ENCODE measurements at places on chromosomes 6 and 20. TPM values are rescaled to one million over a fixed set of nuclear protein-coding genes. Genes with fewer than 3 reads are reported as not detected.

Gene PKHD1
- total RNA-seq, result not detected

Gene TAF8
- total RNA-seq, result 14.9 TPM

Gene MAFB
- 8.0 TPM for total RNA-seq

Gene ADTRP
- 0.38 TPM for total RNA-seq

Gene FLRT3
- total RNA-seq, result 0.90 TPM

Gene EPB41L2
- total RNA-seq, result 78.8 TPM

Gene GSTA3
- not detected for total RNA-seq

Gene RAMACL
- 3.4 TPM for total RNA-seq

Gene BPIFB2
- total RNA-seq, result not detected

Gene C6orf58
- total RNA-seq, result 0.26 TPM

Gene ZNF451
- 39.3 TPM for total RNA-seq

Gene TMEM244
- not detected for total RNA-seq

Gene NOX3
- not detected for total RNA-seq

Gene BTN3A1
- 8.1 TPM for total RNA-seq

Gene CRISP2
- total RNA-seq, result not detected

Gene CDH4
- total RNA-seq, result under 0.01 TPM

Gene PLN
- total RNA-seq, result not detected

Gene STX11
- total RNA-seq, result 21.1 TPM

Gene CBLN4
- total RNA-seq, result not detected

Gene CDC5L
- total RNA-seq, result 14.0 TPM

Gene TNFRSF6B
- 15.4 TPM for total RNA-seq

Gene ERVFRD-1
- total RNA-seq, result under 0.01 TPM

Gene DACT2
- not detected for total RNA-seq

Gene GUCA1A
- not detected for total RNA-seq

Gene MAD2L1BP
- 23.3 TPM for total RNA-seq

Gene MRAP2
- 4.6 TPM for total RNA-seq

Gene PROKR2
- not detected for total RNA-seq

Gene SAPCD1
- 2.0 TPM for total RNA-seq

Gene TCFL5
- 9.5 TPM for total RNA-seq

Gene PLG
- not detected for total RNA-seq

Gene PPP1R3G
- total RNA-seq, result 0.89 TPM

Gene ID1
- 901 TPM for total RNA-seq

Gene C20orf144
- total RNA-seq, result under 0.01 TPM

Data from dermis microvascular lymphatic vessel endothelial cell (primary cell).